CD8-positive, alpha-beta memory T cell (primary cell): ENCODE measurements at places on chromosomes 2 and 18.

DNA sequence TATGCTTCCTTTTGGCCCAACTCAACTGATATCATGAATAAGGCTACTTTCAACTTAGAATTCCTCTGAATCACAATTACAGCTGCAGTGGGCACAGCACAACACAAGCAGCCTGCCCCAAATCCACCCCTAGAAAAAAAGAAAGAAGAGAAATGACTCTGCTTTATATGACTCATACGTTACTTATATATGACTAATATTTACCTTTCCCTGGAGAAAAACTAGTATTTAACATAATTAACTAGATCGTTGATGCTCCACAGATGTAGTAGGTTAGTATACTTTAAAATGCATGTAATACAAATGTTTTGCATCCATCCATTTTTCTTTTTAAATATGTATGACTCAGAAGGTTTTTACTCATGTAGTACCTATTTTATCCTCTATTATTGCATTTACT, 133.3 kb upstream of the UNC80 start:
- no peaks in the 10 kb centered on the region for H3K27me3 ChIP-seq
- DNase-seq = no peak
- no peak overlapping the region for H3K4me3 ChIP-seq
- H3K36me3 ChIP-seq = no peaks in the 10 kb centered on the region
- H3K27ac ChIP-seq = no peak overlapping the region

DNA sequence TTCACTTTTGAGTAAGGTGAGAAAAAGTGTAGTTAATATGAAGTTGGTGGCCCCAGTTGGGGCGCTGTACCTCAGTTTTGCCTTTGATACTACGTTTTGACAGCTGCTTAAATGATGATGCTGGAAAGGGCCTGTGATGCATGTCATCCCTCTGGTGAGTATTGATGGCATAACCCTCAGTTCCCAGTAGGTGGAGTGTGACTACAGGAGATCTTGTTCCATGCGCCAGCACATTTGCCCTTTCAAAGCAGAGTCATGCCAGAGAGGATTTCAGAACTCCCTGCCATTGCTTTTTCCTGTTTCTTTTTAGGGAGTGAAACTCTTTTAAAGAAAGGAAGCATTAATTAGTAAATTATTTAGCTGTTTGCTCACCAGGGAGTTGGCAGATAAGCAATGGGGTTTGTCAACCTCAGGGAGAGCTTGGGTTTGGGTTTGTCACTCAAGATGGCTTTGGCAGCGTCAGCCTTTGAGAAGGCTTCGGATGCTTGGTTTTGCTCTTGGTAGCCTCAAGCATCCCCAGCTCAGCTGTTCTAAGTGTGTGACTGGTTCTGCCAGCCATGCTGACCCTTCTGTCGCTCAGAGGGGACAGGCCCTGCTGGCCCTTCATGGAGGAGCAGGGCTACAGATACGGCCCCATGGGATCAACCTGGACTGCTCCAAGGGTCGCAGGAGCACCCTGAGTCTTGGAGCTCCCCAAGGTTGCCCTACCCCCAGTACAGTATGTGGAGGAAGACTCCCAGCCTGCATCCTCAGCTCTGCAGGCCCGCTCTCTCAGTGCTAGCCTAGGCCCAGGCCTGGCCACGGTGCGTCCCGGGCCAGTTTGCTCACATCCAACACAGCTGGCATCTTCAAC, 29.1 kb downstream of the ARMC9 start:
- H3K27me3 ChIP-seq = no peaks in the 10 kb centered on the region
- no peak overlapping the region for H3K4me3 ChIP-seq
- H3K4me1 ChIP-seq = no peaks in the 10 kb centered on the region

DNA sequence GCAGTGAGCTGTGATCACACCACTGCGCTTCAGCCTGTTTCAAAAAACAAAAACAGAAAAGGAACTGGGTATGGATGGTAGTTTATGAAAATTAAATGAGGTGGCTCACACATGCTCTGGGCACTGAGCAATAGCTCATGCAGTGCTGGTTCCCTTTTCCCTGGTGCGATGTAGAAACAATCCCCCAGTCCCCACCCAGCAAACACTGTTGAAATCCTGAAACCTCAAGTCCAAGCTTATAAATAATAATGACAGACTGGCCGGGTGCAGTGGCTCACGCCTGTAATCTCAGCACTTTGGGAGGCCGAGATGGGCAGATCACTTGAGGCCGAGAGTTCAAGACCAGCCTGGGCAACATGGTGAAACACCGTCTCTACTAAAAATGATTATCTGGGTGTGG, 55.4 kb upstream of the SMAD2 start:
- no peaks in the 10 kb centered on the region for H3K27me3 ChIP-seq
- H3K27ac ChIP-seq = no peak overlapping the region
- no peaks in the 10 kb centered on the region for H3K4me1 ChIP-seq
- H3K4me3 ChIP-seq = no peak overlapping the region
- no peak for DNase-seq

GRCh38 chr2:49754381-49754780, 600.1 kb upstream of the FSHR start:
- H3K4me3 ChIP-seq = no peak overlapping the region
- H3K27me3 ChIP-seq = no peaks in the 10 kb centered on the region
- H3K36me3 ChIP-seq = no peaks in the 10 kb centered on the region

DNA sequence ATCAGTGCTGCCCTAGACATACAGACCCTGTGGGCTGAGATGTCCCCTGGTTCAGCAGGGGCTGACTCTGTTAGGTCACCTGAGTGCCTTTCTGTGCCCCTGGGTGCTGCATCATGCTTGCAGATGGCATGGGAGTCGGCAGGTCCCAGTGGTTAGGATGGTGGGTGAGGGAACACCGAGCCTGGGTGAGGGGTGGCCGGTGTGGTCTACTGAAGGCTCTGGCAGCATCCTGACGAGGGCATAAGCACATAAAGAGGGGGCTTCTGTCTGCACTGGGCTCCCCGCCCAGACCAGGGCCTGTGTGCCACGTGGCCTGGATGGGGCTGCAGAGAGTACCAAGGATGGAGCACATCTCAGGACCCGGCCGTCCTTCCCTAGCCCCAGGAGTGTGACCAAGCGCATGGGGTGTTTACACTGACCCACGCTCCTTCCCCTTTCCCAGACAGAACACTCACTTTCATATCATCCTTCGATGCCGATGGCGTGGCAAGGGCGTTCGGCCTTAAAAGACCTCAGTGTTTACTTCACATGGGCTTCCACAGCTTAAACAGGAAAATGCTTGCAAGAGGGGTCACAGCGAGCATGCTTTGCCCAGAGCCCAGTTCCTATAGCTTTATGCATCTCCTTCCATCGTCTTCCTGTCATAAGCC, 115.1 kb downstream of the STPG4 start:
- H3K4me3 ChIP-seq = no peak overlapping the region
- peaks cover 6% of the 10 kb centered on the region for H3K36me3 ChIP-seq
- DNase-seq = no peak
- no peak overlapping the region for H3K27ac ChIP-seq
- H3K4me1 ChIP-seq = no peaks in the 10 kb centered on the region

DNA sequence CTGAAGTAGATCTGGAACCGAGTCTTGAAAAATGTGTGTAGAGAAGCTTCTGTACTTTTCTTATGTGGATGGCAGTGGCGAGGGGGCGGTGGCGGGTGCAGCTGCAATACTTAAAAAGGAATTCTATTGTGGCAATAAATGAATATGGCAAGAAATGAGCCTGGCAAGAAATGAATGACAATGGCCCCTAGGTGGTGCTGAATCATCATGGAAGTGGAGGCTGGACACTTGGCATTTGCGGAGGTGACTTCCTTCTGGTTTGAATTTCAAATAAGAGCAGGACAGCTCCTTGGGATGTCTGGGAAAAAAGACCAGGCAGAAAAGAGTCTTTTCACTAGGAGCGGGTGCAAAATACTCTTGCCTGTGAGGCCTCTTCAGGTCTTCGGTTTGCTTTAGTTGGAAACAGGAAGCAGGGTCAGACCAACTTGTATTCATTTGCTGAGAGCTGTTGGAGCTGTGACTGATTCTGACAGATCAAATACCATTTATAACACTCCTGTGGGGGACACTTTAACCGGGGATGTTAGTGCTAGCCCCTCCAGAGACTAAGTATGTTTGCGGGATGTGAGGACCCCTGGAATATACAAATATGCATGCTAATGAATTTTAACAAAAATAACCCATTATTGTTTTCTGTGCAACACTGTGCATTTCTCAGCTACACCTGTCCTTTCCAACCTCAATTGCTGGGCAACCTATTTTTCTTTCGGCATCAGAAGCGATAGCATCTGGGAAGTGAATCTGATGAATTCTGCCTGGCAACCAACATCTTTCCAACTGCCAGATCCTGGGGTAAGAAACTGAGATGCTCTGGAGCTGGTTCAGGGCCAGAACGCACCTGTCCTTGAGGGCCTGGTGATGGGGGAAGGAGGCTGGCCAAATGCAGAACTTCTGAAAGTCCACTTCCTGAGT, 35.4 kb downstream of the FASTKD2 start:
- no peak overlapping the region for H3K27ac ChIP-seq
- H3K4me1 ChIP-seq = peaks cover 7% of the 10 kb centered on the region
- no peak for DNase-seq
- no peaks in the 10 kb centered on the region for H3K36me3 ChIP-seq

DNA sequence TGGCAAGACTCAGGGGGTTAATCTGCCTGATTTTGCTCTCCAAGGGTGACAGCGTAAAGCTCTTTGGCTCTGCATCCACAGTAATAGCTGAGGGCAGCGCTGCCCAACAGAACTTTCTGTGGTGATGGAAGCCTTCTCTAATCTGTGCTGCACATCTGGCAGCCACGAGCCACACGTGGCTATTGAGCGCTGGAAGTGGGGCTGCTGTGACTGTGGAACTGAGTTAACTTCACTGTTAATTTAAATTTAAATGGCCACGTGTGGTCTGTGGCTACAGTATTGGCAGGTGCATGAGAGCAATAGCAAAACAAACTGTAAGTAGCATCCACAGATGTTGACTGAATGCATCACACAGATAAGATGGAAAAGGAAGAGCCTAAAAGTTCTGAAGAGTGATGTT, 47.3 kb upstream of the TMEM200C start:
- no peaks in the 10 kb centered on the region for H3K27me3 ChIP-seq
- DNase-seq = no peak
- no peaks in the 10 kb centered on the region for H3K36me3 ChIP-seq
- H3K4me3 ChIP-seq = no peak overlapping the region
- H3K4me1 ChIP-seq = no peaks in the 10 kb centered on the region
- H3K27ac ChIP-seq = no peak overlapping the region

- DNase-seq = no peak
- H3K36me3 ChIP-seq = no peaks in the 10 kb centered on the region
- no peaks in the 10 kb centered on the region for H3K4me1 ChIP-seq
- H3K4me3 ChIP-seq = no peak overlapping the region
Measured at GRCh38 chr2:143875295-143876233, 644.4 kb downstream of the ZEB2 start.
